Lung (tissue), 17 donors: ENCODE measurements at places on chromosomes 4 and X.

- DNase-seq = no peak
These were observed 682.4 kb downstream of the DACH2 start for GRCh38 chrX:86830685-86831084.

- no peak for DNase-seq
These were observed 35.1 kb downstream of the CLDN22 start for GRCh38 chr4:183284965-183285364.

DNA sequence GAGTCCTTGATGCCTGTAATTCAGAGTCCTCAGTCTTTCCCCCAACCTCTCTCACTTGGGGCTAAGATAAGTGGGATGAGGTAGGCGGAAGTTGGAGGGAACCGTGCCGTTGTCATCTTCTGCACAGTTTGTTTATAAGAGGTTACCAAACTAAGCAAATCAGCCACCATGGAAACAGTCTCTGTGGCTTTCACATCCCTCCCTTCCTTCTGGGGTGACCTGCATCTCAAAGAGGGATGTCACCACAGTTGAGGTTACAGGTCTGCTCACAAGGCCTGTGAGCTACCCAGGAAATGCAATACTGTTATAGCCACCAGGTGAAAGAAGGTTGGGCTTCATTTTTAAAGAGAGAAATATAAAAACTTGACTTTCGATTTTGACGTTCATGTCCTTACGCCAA, 26.3 kb downstream of the RTL5 start:
- no peak for DNase-seq

DNA sequence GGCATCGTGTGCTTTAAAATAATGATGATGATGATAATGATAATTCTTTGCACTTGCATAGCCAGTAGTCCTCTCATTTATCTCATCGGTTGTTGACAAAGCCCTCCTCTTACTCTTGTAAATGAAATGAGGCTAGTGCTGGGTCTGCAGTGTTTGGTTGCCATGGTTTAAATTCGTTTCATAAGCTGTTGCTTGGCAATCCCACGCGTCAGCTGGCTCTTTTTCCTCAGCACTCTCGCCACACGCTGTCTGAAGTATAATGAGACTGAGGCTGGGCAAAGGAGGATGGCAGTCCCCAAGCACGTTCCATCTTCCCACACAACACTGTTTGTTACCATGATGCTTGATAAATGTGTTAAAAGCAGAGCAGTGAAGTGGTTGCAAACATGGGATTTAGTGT, 15.5 kb downstream of the PAGE4 start:
- peak; percentile 80 for DNase-seq

GRCh38 chrX:100663642-100664041, 19.6 kb downstream of the SRPX2 start:
- DNase-seq = no peak

- DNase-seq = no peak
These were observed 52.0 kb downstream of the IRF2 start for GRCh38 chr4:184422378-184422777.

DNA sequence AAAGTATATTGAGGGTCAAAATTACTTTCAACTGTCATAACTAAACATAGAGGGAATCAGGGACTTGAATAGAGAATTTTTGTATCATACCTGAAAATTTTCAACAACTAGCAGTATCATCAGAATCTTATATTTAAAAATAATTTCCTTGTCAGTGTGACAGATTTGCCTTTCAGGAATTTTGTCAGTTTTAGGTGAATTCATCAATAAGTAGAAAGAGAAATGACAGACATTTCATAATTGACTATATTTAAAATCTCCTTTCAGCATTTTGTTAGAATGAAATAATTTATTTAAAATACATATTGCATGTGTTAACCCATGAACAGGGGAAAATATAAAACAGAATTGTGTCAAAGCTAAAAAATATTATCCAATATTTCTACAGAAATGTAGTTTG, 8.6 kb upstream of the PDCL2 start:
- no peak for DNase-seq

DNA sequence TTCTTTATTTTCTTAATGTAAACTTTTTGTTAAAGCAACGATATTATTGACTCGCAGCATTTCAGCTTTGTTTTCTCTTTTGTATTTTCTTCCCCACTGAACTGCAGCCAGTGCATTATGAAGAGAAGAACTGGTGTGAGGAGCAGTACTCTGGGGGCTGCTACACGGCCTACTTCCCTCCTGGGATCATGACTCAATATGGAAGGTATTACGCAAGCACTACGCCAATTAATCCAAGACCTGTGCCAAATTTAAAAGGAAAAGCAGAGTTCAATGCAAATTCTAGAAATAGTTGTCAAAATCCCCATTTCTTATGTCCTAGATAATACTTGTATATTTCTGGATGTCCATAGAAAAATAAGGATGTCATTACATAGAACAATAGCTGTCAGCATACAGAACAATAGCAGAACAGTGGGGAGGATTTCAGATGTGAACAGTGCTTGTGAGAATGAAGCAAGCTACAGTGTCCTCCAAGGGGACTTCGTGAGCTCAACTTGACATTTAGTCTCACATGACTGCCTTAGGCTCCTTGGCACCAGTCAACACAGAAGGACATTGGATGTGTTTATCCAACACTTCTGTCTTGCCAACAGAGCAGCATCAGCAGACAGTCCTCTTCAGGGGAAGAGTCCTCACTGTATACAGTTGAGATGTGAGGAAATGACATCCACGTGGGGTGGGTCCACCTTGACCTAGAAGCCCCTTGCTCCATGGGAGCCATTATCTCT, 85.9 kb downstream of the MAOA start:
- peak; percentile 51 for DNase-seq

- peak; percentile 24 for DNase-seq
These were observed 30.9 kb downstream of the REELD1 start for GRCh38 chr4:146245246-146245645.

DNA sequence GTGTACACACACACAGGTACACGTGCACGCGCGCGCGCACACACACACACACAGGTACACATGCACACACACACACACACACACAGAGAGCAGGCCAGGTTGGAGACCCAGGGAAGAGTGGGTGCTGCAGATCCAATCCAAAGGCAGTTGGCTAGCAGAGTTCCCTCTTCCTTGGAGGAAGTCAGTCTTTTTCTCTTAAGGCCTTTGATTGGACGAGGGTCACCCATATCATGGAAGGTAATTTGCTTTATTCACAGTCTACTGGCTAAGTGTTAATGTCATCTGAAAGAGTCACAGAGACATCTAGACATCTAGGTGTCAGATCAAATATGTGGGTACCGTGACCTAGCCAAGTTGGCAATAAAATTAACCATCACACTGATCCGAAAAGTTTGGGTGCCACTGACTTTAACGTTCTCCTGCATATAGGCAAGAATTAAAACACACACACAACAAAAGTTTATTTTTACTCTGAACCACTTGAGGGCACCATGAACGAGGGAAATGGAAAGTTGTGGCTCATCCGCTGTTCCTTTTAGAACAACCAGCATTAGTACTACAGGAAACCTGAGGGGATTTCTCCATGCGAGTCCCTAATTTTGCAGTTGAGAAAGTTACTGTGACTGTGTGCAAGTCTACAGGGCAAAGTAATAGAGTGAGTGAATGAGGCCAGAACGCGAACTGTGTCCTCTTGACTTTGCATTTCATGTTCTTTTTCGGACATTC, 66.0 kb upstream of the STOX2 start:
- DNase-seq = peak; percentile 81

DNA sequence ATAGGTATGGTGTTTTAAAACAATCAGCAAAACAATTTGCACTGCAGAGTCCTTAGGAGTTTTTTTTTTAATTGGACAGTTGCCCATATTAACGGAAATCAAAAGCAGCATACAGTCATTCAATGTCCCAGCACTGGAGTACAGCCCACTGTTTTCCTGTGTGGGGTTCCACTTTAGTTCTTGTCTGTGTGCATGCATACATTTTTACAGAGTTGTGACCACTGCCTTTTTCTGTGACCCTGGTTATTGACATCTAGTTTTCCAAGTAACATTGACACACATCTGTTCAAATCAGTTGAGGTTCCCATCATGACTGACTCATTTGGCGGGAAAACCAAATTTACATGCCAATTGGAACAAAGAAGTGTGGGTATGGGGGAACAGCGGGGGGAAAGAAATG, 83.3 kb downstream of the HPRT1 start:
- no peak for DNase-seq

- DNase-seq = no peak
These were observed 93.1 kb downstream of the NSUN7 start for GRCh38 chr4:40842725-40843423.

- no peak for DNase-seq
These were observed 3.3 kb downstream of the RADX start for GRCh38 chrX:106615041-106615440.

- no peak for DNase-seq
These were observed 26.2 kb downstream of the CUL4B start for GRCh38 chrX:120534413-120535205.

- no peak for DNase-seq
These were observed 2387.6 kb downstream of the PCDH7 start for GRCh38 chr4:33107814-33108213.

DNA sequence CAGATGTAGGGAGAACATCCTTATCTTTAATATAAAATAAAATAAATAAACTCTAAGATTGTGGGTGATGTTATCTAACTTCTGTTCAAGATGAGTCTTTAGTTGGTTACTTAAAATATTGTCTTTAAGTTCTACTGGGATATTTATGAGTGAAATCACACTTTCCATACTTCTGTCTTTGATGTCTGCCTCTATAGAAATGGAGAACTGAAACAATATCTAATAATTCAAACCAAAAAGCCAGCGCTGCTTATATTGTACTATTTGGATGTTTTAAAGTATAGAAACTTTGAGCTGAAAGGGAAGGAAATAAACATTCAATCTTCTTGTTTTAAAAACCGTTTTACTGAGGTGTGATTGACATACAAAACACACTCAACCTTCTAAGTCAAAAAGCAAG, 44.8 kb upstream of the RPS6KA3 start:
- DNase-seq = no peak

GRCh38 chrX:24482823-24483415, 17.8 kb downstream of the PDK3 start:
- DNase-seq = no peak

GRCh38 chr4:156870861-156871260, 100.7 kb downstream of the PDGFC start:
- peak; percentile 45 for DNase-seq

DNA sequence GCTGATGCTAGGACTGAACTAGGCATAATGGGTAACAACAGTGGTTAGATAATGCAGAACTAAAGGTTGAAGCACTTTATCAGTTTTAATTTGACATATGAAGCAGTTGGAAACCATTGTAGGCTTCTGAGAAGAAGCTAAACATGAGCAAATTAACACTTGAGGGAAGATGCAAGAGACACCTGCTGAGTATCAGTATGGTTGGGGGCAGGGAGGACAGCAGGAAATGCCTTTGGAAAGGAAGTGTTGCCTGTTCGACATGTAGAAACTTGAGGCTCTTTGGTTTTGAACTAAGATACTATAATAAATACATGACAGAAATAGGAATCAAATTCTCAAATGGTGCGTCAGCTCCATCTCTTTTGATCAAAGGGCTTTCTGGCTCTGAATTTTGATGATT, 115.6 kb downstream of the FHIP1A start:
- no peak for DNase-seq

GRCh38 chr4:173018446-173018845, 150.2 kb upstream of the GALNT7 start:
- DNase-seq = no peak

DNA sequence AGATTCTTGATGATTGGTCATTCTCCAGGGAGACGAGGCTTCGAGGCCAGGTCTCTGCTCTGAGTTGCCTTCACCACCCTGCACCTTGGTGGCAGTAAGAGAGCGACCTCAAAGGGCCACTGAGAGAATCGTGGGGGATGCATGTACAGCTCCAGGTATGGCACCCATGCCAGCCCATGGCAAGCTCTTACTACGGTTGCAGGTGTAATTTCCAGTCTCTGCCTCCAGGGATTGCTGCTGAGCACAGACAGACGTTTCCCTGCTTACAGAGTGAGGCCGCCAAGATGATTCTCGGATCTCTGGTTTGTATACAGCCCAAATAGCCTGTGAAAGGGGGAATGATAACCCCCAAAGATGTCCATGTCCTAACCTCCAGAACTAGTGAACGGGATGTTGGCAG, 16.3 kb upstream of the DRD5 start:
- DNase-seq = peak; percentile 18

GRCh38 chr4:138161351-138161750, 80.8 kb downstream of the SLC7A11 start:
- DNase-seq = peak; percentile 3

DNA sequence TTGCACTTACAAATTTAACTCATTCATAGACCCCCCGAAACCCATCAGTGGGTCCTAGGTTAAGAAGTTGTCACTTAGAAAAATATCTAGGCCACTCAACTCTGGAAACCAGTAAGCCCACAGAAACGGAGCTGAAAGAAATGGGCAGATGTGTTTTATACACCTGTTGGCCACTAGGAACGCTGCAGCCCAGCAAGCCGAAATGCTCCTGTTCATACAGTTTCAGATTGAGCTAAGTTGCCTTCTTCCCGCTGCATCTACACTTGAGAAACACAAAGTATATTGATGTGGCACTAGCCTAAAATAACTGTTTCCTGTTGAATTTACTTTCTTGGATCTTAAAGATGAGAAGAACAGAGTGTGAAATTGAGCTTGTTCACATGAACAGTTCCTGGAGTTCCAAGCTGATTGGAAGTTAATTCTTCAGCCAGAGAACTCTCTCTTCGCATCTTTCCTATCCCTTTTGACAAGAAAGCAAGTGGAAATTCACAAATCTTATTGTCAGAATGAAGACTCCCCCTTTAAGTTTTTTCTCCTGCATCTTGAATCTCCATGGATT, 174.1 kb downstream of the RBMX2 start:
- DNase-seq = peak; percentile 35

GRCh38 chrX:55715847-55716246, 1.7 kb upstream of the RRAGB start:
- no peak for DNase-seq

DNA sequence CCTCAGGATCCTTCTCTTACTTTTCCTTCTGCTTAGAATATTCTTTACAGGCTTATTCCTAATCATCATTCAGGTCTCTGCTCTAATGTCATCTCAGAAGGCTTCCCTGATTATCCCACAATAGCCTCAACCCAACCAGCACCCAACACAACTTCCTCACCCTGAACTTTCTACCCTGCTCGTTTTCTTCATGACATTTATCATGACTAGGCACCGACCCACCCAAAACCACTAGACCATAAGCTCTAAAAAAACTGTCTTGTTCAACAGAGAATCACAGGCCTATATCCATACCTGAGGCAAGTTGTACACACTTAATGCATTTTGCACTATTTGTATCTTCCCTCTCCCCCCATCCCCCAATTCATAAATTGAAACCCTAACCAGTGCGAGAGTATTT, 95.3 kb downstream of the SH3RF1 start:
- no peak for DNase-seq

GRCh38 chr4:104129243-104129642, 365.5 kb downstream of the CXXC4 start:
- DNase-seq = no peak

GRCh38 chr4:7213807-7214206, 21.5 kb downstream of the SORCS2 start:
- DNase-seq = no peak

GRCh38 chr4:98289375-98289774, 28.2 kb downstream of the RAP1GDS1 start:
- no peak for DNase-seq
